ENCODE measurements at places on chromosomes 4 and X.

DNA sequence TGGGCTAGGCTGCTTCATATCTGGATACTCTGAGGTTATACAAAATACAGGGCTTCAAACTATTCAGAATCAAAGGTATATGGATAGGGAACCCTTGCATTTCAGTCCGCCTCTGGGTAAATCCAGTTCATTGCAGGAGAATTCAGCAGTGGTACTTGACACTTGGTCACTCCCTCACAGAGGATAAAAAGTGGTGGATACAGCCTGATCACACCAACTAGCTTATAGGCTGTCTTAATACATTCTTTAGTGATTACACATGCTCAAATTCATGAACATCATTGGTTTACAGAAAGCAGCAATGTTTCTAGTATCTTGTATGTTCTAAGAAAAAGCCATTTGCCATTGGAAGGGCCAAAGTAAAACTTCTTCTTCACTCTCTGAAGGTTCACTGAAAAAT lies 104.8 kb upstream of the PDE5A start:
- DNase-seq, result no peak

DNA sequence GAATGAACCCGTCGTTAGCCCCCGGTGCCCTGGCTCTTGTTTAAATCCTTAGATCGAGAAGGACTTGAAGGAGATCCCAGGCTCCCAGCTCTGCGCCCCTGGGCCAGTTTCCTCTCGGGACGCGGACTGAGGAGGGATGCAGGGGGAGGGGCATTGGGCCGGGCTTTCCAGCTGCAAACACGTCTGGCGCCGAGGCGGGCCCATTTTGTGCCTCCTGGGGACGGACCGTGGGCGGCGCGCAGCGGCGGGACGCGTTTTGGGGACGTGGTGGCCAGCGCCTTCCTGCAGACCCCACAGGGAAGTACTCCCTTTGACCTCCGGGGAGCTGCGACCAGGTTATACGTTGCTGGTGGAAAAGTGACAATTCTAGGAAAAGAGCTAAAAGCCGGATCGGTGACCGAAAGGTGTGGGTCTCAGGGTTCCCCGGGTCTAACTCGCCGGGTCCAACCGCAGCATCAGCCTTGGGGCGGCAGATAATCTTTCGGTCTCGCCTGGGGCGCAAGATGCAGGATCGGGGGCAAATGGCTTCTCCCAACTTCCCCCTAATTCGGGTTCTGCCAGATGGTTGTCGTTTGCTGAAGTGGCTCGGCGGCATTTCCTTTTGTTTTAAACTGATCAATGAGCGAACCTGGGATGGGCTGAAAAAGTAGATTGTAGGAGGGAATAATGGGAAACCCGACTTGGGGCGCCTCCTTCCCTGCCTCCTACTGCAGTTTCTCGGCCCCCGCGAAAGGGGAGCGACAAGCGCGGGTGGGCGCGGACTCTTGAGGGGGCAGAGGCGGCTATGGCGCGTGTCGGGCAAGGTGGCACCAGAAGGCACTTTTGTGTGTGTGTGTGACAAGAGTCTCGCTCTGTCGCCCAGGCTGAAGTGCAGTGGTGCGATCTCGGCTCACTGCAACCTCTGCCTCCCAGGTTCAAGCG lies 2.9 kb downstream of the PDGFRA start:
- DNase-seq, result no peak

- no peak for DNase-seq
These were observed 27.4 kb downstream of the HOPX start for GRCh38 chr4:56653461-56654237.

DNA sequence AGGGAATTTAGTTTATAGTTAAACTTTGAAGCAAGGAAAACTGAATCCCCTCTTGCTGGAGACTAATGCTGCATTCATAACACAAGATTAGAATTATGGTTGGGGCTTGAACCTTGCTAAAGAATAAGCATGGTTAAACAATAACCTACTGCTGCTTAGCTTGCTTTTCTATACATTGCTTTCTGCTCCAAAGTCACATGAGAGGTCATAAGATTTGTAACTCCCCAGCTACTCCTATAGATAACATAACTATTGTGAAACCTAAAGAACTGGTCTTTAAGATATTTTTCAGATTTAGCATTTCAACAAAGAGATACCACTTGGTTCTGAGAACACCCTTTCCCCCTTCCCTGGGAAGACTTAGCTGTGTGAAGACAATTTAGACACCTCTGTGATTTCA lies 17.1 kb upstream of the HADH start:
- no peak for DNase-seq

DNA sequence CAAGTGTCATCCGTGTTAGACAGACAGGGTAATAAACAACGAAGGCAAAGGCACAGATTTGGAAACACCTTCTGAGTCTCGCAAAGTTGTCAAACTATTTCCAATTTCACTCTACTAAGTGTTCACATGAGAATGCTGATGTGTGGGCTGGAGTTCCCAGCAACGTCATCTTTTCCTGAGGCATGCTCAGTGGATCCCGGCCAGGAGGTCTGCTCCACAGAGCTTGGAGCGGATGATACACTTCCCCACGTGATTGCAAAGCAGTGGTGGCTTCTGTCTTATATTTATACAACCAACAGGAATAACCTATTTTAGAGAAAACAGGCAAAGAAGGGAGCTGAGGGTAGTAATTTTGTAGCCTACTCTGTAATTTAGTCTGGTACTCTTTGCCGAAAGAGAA lies 40.1 kb upstream of the PDK3 start:
- no peak for DNase-seq

DNA sequence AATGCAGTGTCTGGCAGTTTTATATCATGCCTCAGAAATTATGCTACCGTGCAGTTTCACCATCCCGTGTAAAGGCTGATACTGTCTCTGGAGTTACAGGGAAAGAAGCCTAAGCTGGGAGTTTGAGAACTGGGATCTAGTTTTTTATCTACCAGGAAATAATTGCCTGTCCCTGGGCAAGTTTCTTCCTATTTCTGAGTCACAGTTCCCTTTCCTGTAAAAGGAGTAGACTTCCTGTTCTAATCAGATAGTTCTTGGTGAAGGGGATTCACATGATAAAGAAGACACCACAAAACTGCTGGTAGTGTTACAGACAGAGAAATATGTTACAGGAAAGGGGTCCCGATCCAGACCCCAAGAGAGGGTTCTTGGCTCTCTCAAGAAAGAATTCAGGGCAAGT lies 17.1 kb downstream of the HERC3 start:
- no peak for DNase-seq

DNA sequence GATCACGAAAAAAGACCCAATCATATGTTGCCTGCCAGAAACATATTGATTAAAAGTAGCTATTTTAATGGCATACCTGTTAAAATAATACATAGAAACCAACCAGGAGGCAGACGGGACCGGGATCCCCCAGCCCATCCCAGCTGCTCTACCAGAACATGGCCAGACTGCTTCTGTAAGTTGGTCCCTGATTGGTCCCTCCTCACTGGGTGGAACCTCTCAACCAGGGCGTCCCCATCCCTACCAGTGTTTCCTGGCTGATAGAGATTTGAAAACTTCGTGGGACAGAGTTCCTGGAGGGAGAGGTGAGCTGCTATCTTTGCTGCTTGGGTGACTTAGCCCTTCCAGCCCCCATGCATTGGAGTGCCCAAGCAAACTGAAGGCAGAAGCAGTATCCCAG lies 256.2 kb downstream of the TRAM1L1 start:
- DNase-seq, result no peak

DNA sequence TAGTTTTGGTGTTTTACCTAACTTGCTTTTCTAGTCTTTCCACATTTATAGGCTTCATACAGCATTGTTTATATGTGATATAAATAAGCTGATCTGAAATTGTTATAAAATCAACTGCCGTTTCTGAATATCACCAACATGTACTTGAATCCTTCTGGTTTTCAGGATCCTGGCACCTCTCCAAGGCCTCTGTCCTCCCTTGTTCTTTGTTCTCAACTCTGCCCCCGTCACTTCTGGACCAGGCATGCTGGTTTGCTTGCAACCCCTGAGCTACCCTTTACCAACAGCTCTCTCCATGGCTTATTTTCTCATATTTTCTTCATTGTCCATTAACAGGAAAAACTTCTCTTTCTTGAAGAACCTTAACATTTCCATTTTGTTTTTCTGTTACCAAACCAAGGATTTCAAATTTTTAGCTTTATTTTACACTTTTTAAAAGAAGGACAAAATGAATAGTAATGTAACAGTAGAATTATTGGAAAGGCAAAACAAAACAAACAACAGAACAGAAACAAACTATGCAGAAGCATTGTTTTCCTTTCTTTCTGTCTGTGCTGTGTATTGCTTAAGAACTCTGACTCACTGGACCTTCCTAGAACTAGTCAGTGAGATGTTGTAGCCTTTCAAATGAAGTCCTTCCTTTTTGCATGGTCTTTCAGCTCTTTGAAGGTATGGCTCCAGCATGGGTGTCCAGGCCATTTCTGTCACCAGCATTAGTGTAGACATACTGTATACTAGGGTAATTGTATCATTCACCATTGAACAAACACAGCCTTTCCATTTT lies 44.8 kb downstream of the BANK1 start:
- no peak for DNase-seq

DNA sequence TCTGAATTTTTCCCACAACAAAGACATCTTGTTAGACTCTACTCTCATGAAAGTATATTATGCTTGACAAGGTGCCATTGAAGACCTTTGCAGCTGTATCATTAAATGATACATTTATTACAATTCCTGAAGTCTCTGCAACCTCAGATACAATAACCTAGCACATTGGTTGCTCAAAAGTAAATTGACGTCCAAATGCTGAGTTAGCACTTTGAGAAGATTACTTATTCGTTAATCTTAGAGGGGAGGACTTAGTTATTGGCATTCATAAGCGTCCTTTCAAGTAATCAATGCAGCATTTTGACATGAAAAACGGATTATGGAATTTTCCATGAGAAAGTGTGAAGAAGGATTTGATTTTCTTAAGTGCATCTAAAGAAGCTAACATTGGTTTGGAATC lies 151.6 kb downstream of the ARSF start:
- no peak for DNase-seq

GRCh38 chr4:169823685-169824084 lies 65.9 kb upstream of the HPF1 start:
- DNase-seq, result no peak

DNA sequence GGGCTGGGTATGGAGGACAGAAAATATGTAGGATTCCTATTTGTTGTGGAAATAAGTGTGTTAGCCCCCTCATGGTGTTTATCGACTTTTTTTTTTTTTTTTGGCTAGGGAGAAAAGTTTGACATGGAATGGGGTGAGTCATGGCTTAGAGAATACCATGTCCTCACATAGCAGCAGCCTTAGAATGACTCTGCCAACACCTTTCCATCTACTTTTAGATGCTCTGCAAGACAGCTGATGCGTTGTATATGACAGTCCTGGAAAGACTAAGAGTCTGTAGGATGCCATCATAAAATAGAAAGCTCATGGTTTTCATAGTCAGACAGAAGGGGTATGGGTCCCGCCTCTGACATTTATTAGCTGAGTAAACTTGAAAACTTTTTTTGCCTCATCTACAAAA lies 37.7 kb downstream of the MTTP start:
- DNase-seq, result no peak

- DNase-seq, result no peak
These were observed 948.3 kb upstream of the PRKX start for GRCh38 chrX:4661771-4662170.

DNA sequence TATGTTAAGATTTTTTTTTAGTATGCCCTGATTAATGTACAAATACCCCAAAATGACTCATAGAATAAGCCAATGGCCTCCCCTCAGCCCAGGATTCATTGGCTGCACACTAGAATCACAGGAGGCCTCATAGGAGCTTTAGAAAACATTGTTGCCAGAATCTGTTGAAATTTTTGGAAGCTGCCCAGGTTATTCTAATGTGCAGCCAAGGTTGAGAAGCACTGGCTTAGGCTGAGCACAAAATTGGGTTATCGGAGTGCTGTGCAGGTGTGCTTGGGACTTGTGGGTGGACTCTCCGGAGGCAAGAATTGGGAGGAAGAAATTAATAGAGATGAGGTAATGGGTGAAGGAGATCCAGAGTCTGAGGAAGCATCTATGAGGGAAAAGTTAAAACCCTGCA lies 41.3 kb upstream of the VCX start:
- no peak for DNase-seq

DNA sequence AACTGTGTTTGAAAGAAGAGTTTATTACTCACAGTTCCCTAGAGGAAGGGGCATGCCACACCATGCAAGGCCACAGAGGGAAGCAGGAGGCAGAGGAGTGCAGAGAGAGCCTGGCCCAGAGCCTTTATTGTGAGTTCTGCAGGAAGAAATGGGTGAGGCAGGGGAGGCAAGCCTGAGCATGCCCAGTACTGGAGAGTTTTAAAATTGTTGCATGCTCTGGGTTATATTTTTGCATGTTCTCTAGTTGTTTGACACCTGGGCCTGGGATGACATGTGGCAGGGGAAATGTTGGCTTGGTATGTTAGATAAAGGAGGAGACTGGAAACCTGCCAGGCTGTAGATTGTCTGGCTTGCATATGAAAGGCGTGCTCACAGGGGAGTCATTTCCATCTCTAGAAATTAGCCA lies 19.7 kb upstream of the CRMP1 start:
- DNase-seq, result no peak

GRCh38 chr4:21848021-21848420 lies 100.6 kb downstream of the KCNIP4 start:
- peak; percentile 73 for DNase-seq

- peak; percentile 58 for DNase-seq
These were observed 752 bp downstream of the SEPTIN11 start for GRCh38 chr4:76950052-76950955.

DNA sequence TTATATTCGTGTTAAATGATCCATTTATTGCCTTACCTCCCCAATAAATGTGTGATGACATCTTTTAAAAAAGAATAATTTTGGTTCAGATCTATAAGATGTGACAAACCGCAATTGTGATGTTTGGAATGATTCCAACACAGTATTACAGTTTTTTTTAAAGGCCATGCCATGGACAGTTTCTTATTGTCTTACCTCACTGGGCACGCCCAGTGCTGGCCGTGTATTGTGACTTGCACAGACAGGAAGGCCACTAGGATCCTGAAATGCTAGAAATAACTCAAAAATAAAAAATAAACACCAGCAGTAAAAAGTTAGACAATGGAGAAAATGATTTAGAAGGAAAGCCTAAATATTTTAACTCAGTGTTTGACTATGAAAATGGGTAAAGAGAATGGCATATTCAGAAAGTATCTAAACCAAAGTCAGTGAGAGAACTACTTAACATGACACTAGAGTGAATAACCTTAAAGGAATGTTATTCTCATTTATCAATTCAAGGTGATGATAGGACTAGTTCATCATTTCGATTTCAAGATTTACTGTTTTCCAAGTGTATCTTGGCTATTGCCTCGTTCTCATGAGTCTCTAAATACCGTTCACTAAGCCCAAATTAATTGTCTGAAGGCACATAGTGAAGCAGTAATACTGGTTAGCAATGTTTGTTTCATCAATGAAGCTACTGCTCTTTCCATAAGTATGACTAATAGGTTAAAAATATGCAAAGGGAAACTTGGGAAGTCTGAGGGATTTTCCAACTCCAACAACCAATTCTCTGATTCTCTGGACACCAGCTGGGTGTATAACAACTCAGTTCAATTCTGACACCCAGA lies 46.1 kb upstream of the VEGFC start:
- no peak for DNase-seq

- no peak for DNase-seq
These were observed 83.6 kb upstream of the GUCY1A1 start for GRCh38 chr4:155582971-155583437.
